ENCODE measurements at places on chromosomes 5 and 9.
A peak's percentile ranks its signal among the peaks of the same experiment; 100 is the strongest.

DNA sequence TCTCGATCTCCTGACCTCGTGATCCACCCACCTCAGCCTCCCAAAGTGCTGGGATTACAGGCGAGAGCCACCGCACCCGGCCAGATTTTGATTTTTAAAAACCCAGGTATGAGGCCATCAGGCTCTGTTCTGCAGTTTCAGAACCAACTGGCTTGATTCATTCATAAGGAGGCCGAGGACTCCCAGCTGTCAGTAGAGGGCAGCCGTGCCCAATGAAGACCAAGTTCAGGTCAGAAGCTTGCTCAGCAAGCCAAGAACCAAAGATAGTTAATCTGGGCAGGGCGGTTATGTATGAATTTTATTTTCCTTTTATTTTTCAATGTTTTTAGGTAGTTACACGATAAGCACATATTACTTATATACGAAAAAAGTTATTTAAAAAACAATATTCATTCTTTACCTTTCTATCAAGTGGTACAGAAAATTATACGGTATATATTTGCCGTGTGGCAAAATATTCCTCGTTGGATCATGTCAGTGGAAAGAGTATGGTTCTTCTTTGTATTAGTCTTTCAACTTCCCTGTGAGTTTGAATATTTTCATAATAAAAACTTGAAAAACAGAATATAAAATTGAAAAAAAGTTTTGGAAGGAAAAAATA lies 18.0 kb downstream of the MGAT1 start:
- peak; percentile 72 for DNase-seq

GRCh38 chr5:5164163-5164562 lies 24.0 kb downstream of the ADAMTS16 start:
- no peak for DNase-seq

GRCh38 chr5:50415912-50416311 lies 25.2 kb downstream of the EMB start:
- DNase-seq: no peak

DNA sequence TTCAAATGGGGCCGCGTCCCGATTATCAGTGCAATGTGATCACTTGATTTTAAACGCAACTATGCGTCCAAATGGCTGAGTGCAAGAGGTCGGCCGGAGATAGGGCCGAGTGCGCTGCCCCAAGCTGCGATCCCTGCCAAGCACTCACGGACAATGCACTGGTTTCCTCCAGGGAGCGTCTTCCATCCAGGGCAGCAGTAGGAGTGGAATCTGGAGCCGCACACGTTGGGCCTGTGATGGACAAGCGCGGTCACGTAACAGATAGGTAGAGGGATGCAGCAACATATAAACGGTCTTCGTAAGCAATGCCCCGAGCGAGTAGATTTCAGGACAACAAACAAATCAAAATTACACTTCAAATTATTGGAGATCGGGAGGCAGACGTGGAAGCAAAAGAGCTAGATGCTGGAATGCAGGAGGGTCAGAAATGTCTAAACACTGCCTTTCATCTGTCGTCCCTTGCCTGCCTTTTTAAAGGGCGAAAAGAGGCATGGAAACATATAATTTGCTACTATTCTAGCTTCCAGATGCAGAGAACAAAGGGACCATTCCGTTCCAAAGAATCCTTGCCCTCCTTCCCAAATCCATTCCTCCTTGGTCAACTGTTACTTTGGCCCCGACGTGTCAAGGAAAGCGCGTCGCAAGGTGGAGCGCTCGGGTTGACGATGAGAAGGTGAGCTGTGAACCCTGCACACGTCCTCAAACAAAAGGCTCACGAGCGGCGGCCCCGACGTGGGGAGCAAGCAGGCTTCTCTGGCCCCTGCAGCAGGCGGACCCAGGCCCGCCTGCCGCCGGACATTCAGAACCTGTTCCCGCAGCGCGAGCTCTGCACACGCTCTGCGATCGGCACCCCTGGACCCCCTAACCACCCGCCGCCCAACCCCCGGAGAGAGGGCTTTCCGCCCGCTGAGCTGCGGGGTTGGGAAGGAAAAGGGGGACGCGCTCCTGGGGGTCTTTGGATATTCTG lies 1.5 kb downstream of the FBN2 start:
- peak; percentile 46 for DNase-seq

- no peak for DNase-seq
Observed at GRCh38 chr5:179264053-179264782, 81.0 kb downstream of the ADAMTS2 start.

- no peak for DNase-seq
Observed at GRCh38 chr5:133321833-133322420, 270.1 kb downstream of the HSPA4 start.

DNA sequence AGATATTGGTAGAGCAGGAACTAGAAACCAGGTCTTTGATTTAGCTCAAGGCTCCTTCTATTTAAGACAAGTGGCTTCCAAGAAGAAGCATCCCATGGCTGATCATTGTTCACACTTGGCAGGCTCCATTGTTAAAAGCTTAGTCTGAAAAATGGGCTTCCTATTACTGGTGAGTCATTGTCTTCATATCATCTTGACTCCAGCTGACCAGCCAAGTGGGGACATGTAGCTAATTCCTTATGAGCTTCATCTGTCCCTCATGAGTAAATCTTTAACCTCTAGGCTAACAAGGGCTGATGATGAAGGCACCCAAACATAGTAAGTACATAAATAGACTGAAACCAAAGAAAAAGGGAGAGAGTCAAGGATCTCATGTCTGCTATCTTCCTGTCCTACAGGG lies 530.3 kb upstream of the KLF4 start:
- no peak for DNase-seq

- DNase-seq: no peak
Observed at GRCh38 chr9:81676395-81676794, 13.0 kb downstream of the TLE1 start.
